ENCODE measurements at places on chromosomes 13 and 19.
A peak's percentile ranks its signal among the peaks of the same experiment; 100 is the strongest.

DNA sequence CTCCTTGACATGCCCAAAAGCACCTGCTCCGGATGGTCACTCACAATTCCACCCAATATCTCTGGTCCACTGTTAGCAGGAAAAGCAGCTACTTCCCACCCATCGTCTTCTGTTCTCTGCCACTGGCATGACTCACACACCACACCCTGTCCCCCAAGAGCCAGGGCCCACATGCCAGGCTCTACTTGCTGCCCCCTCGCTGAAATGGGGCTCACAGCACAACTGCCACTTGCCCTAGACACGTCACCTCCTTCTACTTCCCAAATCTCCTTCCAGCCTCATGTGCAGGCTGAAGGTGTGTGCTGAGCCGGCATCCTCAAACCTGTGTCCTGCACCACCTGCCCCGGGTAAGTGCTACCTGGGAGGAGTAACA is 65.0 kb downstream of the TBC1D4 start:
- no peak for DNase-seq

GRCh38 chr13:47087241-47087640 is 190.4 kb upstream of the HTR2A start:
- no peak for DNase-seq

DNA sequence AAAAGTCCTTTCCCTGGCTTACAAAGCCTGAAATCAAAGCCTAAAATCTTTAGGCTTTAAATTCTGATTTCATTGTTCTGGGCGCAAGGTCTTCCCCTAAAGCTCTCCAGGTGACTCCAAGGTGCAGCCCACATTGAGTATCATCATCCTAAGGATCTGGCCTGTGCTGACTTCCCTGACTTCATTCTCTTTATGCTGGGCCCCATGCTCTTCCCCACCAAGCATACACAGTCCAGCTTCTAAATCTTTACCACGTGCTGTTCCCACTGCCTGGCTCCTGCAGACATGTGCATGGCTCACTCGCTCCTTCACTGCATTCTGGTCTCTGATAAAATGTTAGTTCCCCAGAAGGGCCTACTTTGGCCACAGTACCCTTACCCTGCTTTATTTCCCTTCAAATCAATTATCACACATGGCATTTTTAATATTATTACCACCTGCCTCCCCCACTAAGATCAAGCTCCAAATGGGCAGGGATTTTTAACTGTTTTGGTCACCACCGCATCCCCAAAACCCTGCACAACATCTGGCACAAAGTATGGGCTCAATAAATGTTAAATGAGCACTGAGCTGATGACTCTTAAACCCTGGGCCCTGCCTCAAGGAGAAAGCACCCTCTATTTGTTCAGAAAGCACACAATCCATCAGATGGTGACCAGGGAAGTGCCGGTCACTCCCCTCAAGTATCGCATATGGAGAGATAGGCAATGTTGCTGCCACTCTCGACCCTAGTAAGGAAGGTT is 3.3 kb downstream of the FBL start:
- no peak for DNase-seq

GRCh38 chr13:69720278-69720983 is 387.2 kb upstream of the ATXN8OS start:
- DNase-seq, result no peak

- no peak for DNase-seq
These were observed 86.9 kb downstream of the TBC1D4 start for GRCh38 chr13:75395066-75395465.

DNA sequence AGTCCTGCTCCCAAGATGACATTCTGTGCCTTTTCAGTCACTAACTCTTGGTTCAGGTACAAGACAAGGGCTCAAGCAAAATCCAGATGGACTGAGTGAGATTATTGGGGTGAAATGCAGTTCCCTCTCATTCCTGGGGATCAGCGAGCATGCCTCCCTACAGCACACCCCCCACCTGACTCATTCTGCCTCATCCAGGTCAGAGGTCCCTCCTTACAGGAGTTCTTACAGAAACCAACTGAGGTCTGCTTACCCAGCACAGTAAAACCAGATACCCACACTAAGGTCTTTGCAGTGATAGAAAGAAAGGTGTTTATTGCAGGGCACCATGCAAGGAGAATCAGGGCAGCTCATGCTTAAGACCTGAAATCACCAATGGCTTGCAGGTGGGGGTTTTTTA is 21.6 kb upstream of the MRI1 start:
- DNase-seq, result no peak

DNA sequence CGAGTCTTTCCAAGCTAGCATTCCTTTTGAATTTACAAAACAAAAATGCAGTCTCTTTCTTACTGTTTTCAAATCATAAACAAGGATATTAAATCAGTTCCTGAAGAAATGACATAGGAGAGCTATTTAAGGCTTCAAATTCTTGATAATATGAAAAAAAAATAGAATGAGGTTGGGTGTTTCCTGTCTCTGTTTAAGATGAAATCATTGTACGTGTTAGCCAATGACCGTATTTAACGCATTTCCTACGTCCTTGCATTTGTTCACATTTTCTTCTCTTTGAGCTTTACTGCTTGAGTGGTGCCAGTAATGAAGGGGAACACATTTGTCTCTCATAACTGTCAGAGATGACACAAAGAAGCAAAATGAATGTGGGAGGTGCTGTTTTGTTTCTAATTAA is 821.3 kb downstream of the DIAPH3 start:
- no peak for DNase-seq

GRCh38 chr13:20475927-20476691 is 49.5 kb downstream of the CRYL1 start:
- DNase-seq, result peak; percentile 3

DNA sequence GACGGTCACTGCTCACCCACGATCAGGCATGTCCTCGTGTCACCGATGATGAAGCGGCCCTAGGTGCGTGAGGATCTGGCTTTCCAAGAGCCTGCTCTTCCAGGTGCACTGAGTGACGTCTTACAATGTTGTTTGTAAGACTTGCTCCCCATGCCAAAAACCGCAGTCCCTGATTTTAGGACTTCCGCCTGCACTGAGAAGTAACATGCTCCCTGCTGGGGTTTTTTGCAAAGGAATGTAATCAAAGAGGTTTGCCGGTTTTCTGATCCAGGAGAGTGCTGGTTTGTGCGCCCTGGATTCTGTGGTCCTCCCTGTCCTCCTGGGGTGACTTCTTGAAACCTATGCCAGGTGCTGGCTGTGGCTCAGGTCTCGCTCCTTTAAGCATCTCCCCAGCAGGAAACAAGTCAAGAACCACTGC is 38.8 kb downstream of the MYO9B start:
- DNase-seq, result no peak

DNA sequence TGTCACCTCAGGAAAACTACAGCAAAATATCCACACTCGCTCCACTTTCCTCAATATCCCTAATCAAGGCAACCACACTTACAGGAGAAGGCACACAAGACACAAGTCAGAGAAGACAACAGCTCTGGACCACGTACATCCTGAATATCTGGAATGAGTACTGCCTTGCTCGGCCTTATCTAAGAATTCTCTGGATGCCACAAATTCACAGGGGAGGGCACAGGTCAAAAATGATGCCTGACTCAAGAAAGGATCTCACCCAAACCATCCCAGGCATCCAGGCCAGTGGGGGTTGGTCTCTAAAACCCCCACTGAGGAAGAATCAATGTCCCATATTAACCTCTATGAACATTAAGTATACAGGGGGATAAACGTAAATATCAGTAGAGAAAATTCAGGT is 29.9 kb downstream of the ATP7B start:
- no peak for DNase-seq

GRCh38 chr19:12886969-12887747 is at the start of gene KLF1:
TSS of gene KLF1 (minus strand) at chr19:12887201. CDS start at chr19:12887140, 61 bp downstream.
- DNase-seq, result no peak

DNA sequence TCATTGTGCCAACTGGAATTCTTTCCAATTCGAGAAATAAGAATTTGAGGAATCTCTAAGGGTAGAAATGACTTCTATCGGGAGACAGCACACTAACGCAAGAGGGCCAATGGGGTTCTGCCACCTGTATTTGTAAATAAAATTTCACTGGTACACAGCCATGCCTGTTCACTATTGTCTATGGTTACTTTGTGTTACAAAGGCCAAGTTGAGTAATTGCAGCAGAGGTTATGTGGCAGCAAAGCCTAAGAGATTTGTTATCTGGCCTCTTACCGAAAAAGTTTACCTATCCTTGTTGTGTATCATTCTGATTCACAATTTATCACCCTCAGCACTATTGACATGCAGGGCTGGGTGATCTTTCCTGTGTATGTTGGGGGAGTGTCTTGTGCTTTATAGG is 278.0 kb downstream of the KLF5 start:
- DNase-seq, result no peak

GRCh38 chr19:45249261-45250033 is 1.6 kb upstream of the MARK4 start:
- no peak for DNase-seq

DNA sequence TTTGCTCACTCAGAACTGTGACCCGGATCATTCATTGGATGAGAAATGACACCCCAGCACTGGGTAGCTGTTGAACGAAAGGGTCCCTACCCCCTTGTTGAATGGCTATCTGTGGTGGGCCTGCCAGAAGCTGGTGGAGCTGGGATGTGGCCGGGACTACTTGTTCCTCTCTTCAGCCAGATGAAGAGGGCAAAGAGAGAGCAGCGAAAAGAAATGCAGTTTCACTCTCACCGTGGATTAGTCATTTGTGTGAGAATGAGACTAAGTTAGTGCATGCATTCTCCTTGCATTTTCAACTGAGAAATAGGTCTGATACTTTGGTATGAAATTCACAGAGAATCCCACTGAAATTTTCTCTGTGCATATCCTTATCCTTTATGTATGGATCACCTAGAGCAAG is 553.1 kb downstream of the IRS2 start:
- no peak for DNase-seq

- no peak for DNase-seq
These were observed 534.1 kb downstream of the PCDH17 start for GRCh38 chr13:58165617-58166016.

GRCh38 chr13:45626731-45627374 is 11.3 kb upstream of the ERICH6B start:
- DNase-seq, result no peak

DNA sequence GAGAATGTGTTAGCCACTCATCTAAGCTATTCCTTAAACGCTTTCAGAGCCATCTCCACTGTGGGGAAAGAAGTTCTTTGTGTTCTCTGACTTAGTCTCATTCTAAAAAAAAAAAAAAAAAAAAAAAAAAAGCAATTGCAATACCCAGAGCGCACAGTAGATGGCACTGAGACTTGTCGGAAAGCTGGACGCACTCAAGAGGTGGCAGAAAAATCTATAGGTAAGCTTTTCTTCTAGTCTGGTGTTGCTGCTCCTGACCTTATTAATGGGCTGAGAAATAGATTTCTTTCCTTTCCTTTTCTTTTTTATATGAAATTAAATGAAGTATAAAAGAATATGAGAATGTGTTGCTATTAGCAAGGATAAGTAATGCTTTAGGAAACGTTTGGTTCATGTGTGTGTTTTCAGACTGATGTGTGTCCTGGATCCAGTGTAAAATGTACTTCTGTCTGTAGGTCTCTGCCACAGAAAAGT is 4.7 kb upstream of the GJB2 start:
- DNase-seq, result peak; percentile 25

- no peak for DNase-seq
These were observed 4.4 kb downstream of the TRIP10 start for GRCh38 chr19:6743714-6744380.

DNA sequence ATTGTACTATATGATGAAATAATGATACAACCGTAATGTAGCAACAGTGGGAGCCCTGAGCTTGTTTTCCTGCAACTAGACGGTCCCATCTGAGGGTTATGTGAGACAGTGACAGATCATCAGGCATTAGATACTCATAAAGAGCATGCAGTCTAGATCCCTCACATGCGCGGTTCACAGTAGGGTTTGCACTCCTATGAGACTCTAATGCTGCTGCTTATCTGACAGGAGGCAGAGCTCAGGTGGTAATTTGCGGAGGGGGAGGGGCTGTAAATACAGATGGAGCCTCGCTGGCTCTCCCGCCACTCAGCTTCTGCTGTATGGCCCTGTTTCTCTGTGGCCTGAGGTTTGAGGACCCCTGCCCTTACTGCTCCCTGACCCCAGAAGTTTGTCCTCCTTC is 13.7 kb downstream of the EPHX3 start:
- DNase-seq, result peak; percentile 69

- no peak for DNase-seq
These were observed 122.7 kb downstream of the CYSLTR2 start for GRCh38 chr13:48776401-48776800.

- no peak for DNase-seq
These were observed 77.9 kb downstream of the SOX1 start for GRCh38 chr13:112144616-112145550.

DNA sequence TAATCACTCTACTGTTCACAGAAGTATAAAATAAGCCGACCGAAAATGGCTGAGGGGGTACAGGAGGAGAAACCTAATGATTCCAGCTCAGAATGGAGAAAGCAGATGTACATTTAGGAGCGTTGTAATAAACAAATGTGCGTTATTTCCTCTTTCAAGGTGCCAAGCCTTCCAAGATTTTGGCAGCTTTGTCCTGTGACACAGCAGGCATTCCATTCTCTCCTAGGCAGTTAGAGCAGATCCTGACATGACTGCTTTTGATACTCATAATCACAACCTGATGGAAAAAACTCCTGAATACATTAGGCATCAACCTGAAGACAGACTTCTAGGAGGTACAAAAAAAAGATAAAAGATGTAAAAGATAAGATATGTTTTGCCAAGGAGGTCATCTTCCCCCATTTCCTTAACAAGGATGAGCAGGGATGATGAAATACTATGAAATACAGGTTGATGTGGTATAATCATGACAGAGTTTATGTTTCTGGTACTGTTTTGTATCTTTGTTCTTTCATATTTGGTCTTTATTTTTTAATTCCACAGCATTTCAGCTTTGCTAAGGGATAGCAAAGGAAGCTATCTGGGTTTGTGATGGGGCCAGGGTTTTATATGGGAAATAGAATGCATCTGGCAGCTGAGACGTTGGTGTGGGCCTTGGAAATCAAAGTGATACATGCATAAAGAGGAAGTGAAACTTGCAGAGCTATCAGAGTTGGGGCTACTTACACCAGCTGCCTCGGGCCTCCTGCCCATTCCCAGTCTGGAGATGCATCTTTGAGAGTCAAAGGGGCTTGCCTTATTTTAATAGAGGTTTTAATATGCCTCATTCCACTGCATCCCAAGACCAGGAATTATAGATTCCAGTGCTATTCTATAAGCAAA is 222.5 kb downstream of the OXGR1 start:
- DNase-seq, result no peak

DNA sequence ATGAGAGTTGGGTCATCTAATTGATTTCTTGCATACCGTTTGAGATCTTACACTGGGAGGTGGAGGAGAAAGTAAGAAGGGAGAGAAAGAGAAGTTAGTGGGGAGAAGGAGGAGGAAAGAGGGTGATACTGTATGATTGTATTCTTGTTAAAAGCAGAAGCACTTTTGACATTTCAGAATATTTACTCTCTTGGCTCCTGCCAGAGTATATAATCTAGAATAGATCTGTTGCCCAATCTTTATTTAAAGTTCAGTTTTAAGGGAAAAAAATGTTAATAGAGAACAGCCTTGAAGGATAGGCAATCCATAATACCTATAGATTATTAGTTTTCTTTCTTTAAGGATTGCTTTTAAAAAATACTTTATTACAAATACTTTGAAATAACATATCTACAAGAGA is 41.5 kb downstream of the PDS5B start:
- DNase-seq, result no peak
